GM13976 (cell line): ENCODE measurements at places on chromosomes 4 and X.

DNA sequence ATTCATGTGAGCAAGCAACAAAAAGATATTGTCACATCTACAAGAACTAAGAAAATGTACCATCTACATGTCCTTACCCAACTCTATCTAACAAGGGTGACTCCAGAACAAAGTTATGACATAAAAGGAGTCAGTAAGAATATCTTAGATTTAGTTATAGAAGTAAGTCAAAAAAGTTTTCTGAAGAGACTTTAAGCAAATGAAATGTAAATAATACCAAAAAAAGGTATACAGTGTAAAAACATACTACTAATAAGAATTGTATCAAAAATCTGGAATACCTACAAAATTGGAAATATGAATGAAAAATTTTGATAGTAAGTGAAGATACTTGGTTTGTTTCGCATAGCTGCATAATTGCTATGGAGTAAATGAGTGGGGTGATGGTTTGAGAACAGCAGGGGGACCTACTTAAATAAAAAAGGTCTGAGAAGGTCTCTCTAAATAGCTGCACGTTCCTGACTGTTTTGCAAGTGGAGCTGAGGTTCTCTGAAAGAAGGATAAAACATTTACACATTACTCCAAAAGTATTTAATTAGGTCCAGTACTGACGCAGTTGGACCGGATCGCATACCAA, 51.0 kb upstream of the ENPP6 start:
- DNase-seq = no peak

GRCh38 chrX:11628399-11628798, 37.3 kb downstream of the ARHGAP6 start:
- DNase-seq = no peak

DNA sequence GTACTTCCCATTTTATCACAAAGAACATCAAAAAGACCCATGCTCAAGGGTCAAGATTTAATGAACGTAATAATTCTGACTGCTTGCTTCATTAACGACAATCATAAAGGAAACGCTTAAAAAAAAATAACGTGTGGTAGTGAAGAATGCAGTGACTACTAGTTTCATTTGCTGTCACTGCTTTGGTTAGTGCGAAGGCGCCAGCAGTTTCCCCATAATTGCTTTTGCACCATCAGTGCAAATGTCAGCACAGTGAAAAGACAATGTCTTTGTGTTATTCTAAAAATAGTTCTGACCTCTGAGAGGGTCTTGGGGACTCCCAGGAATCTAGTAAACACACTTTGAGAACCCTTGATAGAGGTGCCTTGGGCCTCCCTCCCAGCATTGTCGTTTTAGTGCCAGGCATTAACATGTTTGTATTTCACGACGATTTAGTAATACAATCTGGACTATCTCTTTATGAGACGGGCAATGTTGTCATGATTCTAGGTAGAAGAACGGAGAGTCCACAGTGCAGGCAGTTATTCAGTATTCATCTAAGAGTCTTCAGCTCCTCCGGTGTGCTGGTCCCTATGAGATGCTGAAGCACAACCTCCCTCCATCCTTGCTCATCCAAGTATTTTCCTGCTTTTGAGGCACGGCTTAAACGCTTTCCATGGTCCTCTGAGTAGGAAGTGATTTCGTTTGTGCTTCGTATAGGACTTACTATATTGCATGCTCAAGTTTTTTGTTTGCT, 71.0 kb downstream of the AFF1 start:
- peak; percentile 35 for DNase-seq

- DNase-seq = no peak
These were observed 75.1 kb downstream of the CHST7 start for GRCh38 chrX:46648660-46649059.

DNA sequence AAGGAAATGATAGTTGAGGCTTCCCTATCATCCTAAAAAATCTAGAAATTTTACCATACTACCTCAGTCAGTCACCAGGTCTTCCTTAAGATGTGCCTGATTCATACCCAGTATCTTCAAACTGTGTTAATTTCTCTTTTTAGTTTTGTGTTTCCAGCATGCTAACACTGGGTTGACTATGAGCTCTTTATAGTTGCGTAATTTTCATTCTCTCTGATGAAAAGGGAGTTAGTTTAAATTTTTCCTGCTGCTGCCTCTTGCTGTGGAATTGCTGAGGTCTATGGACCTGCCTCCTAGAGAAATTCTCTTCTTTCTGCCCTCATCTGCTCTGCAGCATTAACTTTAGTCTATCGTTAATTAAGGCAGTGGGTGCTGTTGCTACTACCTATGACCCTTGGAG, 66.6 kb downstream of the BANK1 start:
- no peak for DNase-seq

DNA sequence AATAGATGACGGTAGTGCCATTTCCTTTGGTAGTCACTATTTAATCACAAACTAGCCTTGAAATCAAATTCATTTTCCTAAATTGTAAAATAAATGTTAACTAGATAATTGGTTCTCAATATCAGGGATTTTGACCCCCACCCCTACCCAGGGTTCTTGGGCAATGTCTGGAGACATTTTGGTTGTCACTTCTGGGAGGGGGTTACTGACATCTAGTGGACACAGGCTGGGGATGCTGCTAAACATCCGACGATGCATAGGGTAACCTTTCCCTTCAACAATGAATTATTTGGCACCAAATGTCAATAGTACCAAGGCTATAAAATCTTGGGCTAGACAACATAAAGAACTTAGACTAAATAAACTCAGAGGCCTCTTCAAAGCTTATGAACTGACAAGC, 285.8 kb upstream of the TRPC5 start:
- DNase-seq = no peak

GRCh38 chr4:128220286-128221235, 67.1 kb downstream of the PGRMC2 start:
- DNase-seq = peak; percentile 39

- no peak for DNase-seq
These were observed 134.0 kb downstream of the COL4A6 start for GRCh38 chrX:108304210-108304609.

DNA sequence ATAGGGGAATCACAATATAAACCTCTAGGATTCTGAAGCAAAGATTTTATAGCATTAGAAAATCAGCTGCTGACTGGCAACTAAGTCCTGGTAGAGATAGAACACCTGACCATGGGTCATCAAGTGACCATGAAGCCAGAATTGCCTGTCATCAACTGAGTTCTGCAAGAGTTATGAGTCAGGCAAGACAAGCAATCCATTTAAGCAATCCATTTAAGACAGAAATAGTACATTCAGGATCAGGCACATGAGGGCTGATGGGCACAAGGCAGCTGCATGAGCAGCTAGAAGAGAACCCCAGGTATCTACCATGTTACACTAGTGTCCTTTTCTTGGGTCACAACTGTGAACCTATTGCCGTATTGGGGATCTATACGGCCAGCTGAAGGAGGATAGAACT, 98.9 kb downstream of the SPRY1 start:
- DNase-seq = no peak

DNA sequence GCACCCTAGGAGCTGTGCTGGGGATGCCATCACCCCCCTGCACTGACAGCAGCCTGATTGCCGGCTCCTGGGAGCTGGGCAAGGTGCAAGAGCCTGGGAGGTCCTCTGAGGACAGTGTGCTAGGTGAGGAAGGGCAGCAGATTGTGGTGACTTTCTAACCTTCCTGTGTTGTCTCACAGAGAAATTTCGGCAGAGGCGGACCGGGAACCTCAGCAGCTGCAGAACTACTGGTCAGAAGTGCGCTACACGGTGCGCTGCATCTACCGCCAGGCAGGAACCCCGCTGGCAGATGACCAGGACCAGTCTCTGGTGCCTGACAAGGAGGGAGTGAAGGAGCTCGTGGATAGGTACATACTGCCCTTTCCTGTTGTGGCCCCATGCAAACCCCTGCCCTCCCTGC, 89.8 kb downstream of the FAM193A start:
- no peak for DNase-seq

DNA sequence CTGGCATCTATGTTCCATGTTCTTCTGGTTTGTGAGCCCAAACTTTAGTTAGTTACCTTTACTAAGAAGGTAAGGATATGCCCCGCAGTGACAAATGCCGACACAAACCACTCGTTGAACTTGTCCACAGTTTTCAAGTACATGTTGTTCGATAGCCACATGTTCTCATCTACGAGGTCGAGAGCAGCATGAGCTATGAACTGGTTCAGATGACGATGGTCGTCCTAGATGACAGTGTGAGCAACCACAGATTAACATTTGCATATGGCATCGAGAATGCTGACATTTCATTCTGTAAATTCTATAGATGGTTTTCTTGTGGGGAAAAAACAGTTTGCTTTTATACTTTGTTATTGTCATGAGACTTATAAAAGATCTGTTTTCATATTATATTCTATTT, 18.0 kb downstream of the TRAPPC2 start:
- DNase-seq = no peak

- no peak for DNase-seq
These were observed 68.3 kb upstream of the DDX3X start for GRCh38 chrX:41265615-41266014.

- DNase-seq = no peak
These were observed 998.8 kb downstream of the GLUD2 start for GRCh38 chrX:122046226-122046625.

GRCh38 chr4:102216666-102217065, 128.6 kb downstream of the SLC39A8 start:
- DNase-seq = no peak

DNA sequence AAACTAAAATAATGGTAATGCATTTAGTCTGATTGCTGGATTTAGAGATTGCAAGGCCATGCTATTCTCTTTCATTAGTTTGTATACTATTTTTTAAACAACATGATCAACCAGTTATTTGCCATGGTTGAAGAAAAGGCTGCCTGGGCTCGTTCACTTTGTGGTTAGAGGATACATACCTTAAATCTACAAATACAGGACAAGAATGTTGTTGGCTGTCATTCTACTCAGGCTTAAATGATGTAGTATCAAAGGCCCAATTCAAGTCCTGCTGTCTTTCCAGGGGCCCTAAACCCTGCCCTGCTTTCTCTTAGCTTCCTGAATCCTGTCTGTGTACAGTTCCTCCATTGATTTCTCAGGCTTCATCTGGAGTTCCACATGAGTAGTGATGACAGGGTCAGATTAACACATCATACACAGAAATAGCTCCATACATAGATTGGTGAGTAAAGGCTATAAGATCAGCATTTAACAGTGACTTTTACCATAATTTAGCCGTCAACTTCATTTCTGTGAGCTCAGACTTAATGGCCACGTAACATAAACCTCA, 114.9 kb upstream of the GPRIN3 start:
- no peak for DNase-seq

DNA sequence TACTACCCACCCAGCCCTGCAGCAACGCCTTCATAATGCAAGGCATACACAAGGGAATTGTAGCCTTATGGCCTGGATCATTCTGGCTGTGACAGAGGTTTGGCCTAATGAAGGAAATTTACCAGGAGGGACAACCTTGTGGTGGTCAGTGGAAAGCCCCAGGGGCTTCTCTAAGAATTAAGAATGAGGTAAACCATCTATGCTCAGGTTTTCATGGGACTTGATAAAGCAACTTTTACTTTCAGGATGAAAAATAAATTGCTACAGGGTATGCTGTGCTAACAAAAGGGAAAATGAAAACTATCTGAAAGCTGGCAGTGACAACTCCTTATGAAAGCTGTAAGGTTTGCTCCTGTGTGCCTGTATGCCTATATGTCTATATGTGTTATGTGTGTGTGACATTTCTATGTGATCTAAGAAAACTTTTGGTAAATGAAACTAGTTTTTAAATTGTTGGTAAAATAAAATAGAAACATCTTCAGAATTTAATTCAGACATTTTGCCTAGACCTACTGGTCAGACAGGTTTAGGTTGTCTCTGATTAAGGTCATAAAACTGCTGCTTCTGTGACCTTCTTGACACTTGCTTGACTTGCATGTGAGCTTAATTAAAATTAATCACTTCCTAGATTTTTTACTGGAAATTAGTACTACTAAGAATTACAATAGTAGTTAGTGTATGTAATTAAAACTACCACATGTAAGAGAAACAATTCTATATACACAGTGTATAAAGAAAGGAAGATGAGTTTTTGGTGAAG, 19.9 kb upstream of the TXK start:
- DNase-seq = peak; percentile 21

DNA sequence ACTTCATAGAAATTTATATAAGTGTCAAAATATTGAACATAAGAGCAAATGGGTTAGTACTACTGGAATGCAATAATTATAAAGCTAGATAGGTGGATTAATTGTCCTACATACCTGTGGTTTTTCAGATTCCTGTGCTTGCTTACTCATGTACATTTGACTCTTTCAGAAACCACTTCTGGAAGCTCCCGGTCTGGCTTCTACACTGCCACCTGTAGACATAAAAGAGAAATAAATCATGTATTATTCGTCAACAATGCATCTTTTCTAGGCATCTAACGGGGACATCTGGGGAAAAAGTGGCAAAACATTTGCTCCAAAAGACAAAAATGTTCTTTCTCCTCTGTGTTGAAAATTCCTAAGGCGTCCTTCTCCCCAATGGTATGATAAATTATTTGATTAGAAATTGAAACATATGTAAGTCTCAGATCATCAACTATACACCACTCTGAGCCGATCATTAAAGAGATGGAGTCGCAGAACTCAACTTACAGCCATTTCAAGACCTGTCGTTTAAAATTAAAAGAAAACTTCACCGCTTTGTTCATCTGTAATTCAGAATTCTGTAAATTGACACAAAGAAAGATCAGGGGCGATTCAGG, 648.7 kb upstream of the DIPK2B start:
- peak; percentile 31 for DNase-seq

GRCh38 chr4:147957446-147957845, 225.6 kb downstream of the ARHGAP10 start:
- no peak for DNase-seq
